Fibroblast of skin of scalp (primary cell): ENCODE measurements at places on chromosomes 12 and 14.

DNA sequence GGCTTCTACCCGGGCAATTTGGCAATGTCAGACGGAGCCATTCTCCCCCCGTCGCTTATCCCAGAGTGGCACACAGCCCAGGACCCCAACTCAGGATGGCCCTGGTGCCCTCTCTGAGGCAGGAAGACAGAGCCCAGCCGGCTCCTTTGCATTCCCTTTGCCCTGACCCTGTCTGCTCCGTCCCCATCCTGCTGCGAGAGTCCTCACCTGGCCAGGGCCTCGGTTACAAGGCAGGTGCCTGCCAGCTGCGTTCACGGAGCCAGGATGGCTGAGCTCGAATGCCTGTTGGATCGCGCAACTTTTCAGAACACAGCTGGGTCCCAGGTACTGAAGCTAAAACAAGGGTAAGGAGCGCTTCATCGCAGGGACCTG lies 18.6 kb downstream of the LRTM2 start:
- DNase-seq = no peak

DNA sequence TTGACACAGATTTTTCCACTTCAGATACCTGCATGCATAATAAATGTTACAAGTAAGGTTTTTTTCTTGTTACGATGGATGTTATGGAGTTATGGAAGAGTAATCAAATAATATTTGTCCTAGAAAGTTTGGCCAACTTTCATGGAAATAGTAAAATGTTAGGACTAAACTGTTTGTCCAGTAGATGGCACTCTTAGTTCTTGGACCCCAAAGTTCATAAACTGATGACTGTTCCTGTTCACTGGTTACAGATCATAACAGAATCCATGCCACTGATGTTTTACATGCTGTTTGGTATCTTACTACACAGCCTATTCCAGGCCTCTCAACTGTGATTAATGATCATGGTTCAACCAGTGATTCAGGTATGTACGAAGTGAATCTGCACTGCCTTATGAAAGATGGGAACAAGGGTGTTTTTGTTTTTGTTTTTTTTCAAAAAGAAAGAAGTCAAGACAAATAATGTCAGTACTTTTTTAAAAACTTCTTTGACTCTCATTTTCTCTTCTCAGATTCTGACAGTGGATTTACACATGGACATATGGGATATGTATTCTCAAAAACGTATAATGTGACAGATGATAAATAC lies 48.8 kb upstream of the SLCO1C1 start:
- peak; percentile 54 for DNase-seq

DNA sequence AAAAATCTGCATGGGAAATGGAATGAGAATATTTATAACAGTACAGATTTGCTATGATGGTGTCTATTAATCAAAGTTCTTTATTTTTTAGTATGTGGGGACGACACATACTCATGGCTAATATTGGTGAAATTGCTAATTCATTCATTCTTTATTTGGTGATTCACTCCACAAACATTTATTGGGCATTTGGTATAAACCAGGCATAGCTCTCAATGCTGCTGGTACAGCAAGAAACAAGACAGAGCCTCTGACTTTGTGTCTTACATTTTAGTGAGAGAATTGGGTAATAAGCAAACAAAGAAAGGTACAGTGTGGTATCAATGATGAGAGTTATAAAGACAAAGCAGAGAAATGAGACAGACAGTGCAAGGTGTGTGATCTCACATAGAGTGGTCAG lies 129.5 kb downstream of the RGS6 start:
- no peak for DNase-seq

DNA sequence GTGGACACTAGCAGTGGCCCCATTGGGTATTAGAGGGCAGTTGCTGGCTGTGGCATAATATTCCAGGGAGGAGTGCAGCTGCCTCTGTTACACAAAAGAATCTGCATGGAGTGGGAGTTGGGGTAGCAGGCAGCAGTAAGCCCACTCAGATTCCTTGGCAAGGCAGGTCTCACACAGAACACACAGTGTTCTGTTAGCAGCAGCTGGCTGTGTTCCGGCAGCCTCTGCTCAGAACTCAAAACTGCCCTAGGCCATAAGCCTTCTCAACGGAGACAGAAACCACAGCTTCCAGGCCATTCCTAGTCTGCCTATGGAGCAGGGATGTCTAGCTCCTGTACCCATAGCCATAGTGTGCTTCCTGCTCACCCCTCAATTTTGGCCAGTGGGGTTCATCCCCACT lies 1085.4 kb downstream of the SLC6A15 start:
- DNase-seq = no peak

DNA sequence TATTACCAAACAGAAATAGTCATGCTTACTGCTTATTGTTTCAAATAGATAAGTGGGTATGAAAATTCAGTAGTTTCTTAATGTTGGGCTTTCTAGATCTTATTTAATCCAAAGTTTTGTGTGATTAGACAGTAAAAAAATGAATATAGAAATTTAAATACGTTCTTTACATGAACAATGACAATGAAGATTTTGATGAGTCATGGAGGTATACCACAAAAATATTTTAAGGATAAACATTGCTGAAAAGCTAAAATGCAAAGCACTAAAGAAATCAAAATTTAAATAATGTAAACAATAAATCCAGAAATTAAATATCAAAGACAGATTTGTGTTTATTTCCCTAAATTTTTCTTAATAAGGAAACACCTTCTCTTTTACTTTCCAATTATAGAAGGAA lies 78.3 kb downstream of the PIK3C2G start:
- DNase-seq = no peak

GRCh38 chr12:7395950-7396349 lies 48.0 kb downstream of the CD163L1 start:
- DNase-seq = no peak

DNA sequence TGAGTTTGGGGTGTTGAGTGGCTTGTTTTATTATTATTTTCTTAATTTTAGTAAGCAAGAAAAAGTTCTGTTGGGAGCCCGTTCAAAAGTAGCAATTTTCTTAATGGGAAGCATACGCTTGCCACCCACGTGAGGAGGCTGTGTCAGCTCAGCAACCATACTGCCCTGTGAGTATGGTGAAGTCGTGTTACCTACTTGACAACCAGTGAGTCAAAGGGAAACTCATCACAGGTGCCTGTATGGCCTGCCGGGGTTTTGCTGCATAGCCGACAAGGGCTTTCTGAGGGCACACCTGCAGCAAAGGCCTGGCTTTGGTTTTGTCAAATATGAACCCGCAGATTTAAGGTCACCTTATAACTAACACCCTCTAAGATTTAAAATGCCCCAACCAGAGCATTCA lies 31.1 kb downstream of the PITPNM2 start:
- DNase-seq = no peak

GRCh38 chr12:128810182-128811127 lies 13.3 kb downstream of the SLC15A4 start:
- DNase-seq = peak; percentile 62
